ENCODE measurements at places on chromosomes 1 and 21.

DNA sequence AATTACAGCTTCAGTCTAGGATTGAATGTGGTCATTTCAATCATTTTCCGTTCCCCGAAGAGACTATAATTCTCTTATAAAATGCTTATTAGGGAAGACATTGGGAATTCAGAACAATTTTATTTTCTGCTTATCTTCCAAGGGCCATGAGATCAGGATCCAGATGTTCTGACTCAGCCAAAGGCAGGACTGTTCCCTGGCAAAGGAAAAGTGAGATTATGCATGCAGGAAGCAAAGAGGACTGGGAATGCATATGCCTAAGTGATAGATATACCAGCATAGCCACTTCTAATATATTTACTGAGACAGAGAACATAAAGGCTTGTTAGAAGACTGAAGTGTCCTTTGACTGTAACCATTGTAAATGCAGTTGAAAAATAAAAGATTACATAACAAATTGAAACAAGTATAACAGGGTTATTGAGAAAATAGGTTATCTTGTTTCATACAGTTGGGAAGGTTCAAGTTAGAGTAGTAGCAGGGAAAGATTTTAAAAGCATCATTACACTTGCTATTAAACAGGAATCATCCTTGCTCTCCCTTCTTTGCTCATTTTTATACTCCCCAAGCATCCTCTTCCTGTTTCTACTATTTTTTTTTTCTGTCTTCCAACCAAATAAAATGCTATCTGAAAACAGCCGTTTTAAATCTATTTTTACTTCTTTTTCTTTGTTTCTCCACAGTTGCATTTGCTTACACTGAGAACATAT, 439.6 kb upstream of the ADAMTS5 start:
- DNase-seq, result no peak

DNA sequence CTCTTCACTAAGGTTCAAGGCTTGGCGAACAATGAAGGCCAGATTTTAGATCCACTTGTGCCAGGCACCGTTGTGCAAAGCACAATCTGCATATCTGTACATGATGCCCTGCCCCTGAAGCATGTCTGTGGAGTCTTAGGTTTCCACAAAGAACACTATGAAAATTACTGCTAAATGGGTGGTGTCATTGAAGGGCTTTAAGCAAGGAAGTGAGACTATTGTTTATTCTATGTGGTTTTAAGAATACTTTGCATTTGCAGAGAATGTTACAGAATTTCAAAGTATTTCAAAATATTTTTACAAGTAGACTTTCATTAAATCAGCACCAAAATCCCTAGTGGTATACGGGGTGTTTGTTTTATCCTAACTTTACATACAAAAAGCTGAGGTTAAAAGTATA, 8.8 kb downstream of the TSEN15 start:
- DNase-seq, result no peak

GRCh38 chr1:92536980-92537884, 50.5 kb upstream of the GFI1 start:
- no peak for DNase-seq

GRCh38 chr1:161158316-161159010, 837 bp upstream of the USP21 start:
- no peak for DNase-seq

DNA sequence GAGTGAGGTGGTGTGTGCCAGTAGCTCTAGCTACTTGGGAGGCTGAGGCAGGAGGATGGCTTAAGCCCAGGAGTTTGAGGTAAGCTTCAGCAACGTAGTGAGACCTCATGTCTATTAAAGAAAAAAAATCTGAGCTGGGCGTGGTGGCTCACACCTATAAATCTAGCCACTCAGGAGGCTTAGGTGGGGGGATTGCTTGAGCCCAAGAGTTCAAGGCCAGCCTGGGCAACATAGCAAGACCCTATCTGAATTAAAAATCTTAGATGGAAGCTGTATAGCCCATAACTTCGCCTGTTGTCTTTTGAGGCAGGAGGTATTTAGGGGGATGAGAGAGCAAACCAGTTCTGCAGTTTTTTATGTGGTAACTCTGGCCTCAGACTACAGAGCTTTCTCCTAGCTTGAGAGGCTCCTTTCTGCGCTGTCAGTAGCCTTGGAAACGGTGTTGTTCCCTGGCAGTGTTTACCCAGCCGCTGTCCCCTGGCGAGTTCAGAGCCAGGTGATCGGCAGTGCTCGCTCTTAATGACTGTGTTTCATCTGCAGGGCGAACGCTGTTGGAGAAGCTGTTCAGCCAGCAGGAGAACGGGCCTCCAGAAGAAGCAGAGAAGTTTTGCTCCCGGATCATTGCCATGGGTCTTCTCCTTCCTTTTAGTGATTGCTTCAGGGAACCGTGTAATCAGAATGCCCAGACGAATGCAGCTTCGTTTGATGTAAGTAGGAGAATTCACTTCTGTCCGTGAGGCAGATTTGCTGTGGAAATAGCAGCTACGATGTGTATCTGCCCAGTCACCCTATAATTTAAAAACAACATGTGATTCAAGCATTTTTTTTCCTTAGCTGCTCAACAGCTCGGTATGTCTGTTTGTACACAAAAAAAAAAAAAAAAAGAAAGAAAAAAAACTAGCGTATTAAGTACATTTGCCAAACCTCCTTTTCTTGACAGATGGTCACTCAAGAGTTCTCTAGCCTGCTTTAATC, 31.2 kb downstream of the FMN2 start:
- no peak for DNase-seq

- DNase-seq, result no peak
Measured at GRCh38 chr1:109531826-109532364, 7.8 kb upstream of the GPR61 start.

DNA sequence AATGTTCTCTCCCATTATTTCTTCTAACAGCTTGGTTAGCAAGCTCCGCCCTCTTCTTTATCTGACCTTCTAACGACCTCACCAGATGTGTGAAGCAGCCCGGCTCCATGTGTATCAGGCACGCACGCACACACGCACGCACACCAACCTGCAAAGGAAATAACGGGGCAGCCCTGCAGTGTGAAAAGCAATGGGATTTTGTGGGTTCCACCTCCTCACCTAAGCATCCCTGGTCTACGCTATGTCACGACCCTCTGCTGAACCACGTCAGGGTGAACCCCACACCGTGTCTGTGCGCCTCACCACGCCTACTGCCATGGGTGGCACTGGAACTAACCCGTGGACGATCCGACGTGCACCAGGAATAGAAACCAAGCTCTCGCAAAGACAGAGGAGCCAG, 10.4 kb downstream of the SSU72 start:
- DNase-seq, result no peak

- DNase-seq, result no peak
Measured at GRCh38 chr1:230368871-230369270, 57.3 kb downstream of the PGBD5 start.

GRCh38 chr1:228198977-228199590, 8.8 kb upstream of the OBSCN start:
- DNase-seq, result no peak

DNA sequence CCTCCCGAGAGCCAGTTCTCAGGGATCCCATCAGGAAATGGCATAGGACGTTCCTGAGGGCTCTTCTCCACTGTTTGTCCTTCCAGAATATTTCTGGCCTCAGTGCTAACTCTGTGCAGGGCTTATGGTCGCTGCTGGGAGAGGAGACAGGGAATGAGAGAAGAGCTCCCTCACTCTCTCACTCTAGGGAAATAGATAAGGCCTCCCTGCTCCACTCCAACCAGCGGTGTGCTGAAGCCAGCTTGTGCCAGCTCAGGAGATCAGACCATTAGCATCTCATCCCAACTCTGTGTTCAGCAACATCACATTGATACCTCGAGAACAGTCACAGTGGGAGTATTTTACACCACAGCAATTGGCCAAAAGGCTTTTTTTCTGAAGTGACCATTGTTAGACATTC, 49.2 kb upstream of the ZC3H12A start:
- DNase-seq, result no peak

DNA sequence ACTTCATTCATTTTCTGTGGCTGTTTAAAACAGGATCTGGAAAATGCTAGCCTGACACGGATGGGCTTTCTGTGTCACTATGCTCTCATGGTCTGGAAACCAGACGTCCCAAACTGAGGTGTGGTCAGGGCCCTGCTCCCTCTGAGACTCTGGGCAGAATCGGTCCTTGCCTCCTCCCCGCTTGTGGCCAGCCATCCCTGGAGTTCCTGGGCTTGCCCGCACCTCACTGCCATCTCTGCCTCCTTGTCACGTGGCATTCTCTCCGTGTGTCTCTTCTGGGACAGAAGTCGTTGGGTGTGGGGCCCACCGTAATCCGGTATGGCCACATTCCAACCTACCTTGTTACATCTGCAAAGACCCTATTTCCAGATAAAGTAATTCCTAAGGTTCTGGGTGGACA, 10.1 kb upstream of the ACTRT2 start:
- DNase-seq, result no peak

- no peak for DNase-seq
Measured at GRCh38 chr1:247360116-247360898, 28.6 kb upstream of the ZNF496 start.

DNA sequence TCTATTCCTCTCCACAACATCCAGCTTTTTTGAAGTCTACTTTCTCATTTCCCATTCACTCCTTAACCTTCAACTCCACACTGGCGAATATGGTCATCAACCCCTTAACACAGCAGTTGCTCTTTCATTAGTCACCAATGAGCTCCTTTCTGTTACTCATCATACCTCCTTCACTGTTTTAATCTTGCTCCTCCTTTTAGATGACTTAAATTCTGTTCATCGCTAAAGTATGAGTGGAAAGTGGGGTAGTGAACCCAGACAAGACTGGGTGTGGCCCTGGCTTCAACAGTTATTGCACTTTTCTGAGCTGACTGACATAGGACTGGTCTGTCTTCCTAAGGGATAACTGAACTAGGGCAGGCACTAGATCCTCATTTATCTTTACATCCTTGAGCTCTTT, 51.3 kb downstream of the AKT3 start:
- DNase-seq, result no peak

- no peak for DNase-seq
Measured at GRCh38 chr1:244837597-244838258, 2.3 kb downstream of the COX20 start.

DNA sequence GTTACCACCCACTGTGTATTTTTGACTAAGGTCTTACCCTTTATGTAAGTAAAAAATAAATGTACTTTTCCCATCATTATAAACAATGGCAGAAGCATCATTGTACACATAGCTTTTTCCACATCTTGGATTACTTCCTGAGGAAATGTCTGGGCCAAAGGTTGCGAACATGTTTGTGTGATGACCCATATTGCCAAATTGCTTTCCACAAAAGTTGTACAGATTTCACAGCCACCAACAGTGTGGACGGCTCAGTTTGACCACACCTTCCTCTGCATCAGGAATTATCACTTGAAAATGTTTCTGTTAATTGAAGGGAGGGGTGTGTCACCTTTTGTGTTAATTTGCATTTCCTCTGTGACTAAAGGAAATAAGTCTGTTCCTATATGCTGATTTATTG, 25.7 kb downstream of the AKNAD1 start:
- DNase-seq, result no peak

- no peak for DNase-seq
Measured at GRCh38 chr21:38986806-38987632, 181.3 kb downstream of the ETS2 start.

GRCh38 chr21:16176570-16176969, 446.8 kb downstream of the USP25 start:
- DNase-seq, result no peak

- DNase-seq, result no peak
Measured at GRCh38 chr1:33161061-33161681, 20.7 kb downstream of the TRIM62 start.

- no peak for DNase-seq
Measured at GRCh38 chr1:245263529-245264095, 108.8 kb downstream of the KIF26B start.

GRCh38 chr1:180765151-180765550, 133.3 kb downstream of the XPR1 start:
- no peak for DNase-seq
